Activated CD4-positive, alpha-beta T cell treated with anti-CD3 and anti-CD28 coated beads, Interleukin-2, amount 50 U/mL, for 16 hours (primary cell): ENCODE measurements at places on chromosomes 2 and 18.

DNA sequence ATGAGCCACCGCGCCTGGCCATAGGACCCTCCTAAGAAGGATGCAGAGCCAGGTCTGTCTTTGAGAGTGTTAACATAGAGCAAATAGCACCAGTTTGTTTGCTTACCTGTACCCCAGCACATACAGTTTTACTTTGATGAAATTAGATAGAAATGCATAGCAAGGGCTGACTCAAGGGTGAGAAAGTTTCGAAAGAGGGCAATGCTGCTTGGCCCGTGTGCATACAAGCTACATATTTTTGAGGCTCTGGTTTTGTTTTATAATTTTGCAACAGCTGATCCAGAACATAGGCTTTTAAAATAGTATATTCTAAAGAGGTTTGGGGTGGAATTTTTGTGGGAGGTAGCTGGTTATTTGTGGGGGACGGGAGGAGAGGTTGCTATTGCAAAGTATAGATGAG is 151.7 kb downstream of the MCFD2 start:
- no peak for DNase-seq

- no peak for DNase-seq
Measured at GRCh38 chr2:191050640-191050987, 36.6 kb upstream of the STAT1 start.

- DNase-seq: no peak
Measured at GRCh38 chr2:144683107-144683753, 163.3 kb upstream of the ZEB2 start.

- DNase-seq: peak; percentile 85
Measured at GRCh38 chr2:38581193-38582147, 21.3 kb downstream of the HNRNPLL start.

GRCh38 chr2:159921752-159922404 is 123.9 kb upstream of the CD302 start:
- peak; percentile 80 for DNase-seq

GRCh38 chr2:111927723-111928122 is 29.3 kb downstream of the MERTK start:
- no peak for DNase-seq

GRCh38 chr2:163467251-163467630 is 268.6 kb downstream of the FIGN start:
- DNase-seq: no peak

- peak; percentile 10 for DNase-seq
Measured at GRCh38 chr2:188765522-188766470, 208.4 kb upstream of the COL3A1 start.

DNA sequence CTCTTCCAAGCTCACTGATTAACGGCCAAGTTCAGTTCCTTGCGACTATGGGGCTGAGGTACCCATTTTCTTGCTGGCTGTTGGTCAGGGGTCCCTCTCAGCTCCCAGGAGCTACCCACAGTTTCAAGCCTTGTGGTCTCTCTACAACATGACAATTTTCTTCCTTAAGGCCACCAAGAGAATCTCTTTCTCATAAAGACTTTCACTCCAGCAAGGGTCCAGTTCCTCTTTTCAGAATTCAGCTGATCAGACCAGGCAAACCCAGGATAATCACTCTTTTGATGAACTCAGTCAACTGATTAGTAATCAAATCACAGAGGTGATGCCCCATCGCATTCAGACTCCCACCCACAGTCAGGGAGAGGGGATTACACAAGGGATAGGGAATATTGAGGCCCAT is 129.7 kb downstream of the IRS1 start:
- no peak for DNase-seq

DNA sequence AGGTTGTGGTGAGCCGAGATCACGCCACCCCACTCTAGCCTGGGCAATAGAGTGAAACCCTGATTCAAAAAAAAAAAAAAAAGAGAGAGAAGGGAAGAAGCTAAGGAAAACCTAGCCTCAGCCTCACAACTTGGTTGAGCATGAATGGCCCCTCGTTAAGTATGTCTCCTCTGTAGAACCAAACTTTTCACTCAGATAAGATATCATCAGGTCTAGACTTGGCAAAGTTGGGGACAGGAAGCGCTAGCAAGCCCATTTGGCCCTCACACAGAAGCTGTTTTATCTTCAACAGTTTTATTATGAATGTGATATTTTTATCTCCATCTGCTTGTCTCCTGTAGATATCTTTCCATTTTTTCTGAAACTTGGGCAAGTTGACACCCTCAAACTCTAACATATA is 3.5 kb upstream of the ASXL2 start:
- DNase-seq: no peak

GRCh38 chr2:69054431-69054830 is 41.5 kb downstream of the ANTXR1 start:
- peak; percentile 88 for DNase-seq

DNA sequence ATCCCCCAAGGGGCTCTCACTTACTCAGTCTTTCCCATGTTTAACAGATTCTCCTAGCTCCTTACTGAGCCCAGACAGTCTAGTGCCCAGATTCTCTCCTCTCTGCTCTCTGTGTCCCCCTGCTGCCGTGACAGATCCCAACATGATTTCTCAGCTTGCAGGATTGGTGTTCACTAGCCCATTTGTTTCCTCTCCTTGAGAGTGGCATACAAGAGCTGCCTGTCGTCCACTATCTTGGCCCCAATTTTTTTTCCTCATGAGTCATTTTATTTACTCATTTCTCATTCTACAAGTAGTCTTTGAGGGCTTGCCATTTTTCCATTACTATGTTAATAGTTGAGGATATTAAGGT is 199.9 kb upstream of the FN1 start:
- no peak for DNase-seq

DNA sequence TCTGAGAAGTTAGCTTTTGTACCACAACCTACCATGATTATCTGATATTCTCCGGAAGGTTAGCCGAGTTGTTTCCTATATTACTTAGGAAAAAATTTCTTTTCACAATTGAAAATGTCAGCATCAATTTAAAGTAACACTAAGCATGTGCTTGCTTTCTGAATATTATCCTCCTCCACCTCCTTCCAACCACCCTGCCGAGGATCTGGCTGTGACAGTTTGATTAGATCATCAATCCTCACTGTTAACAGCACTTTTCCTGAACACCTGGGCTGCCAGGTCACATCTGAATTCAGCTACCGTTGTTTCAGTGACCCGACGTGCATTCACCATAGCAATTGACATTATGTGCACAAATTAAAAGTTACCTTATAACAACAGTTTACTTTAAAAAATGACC is 207.0 kb downstream of the ZNF407 start:
- DNase-seq: no peak

DNA sequence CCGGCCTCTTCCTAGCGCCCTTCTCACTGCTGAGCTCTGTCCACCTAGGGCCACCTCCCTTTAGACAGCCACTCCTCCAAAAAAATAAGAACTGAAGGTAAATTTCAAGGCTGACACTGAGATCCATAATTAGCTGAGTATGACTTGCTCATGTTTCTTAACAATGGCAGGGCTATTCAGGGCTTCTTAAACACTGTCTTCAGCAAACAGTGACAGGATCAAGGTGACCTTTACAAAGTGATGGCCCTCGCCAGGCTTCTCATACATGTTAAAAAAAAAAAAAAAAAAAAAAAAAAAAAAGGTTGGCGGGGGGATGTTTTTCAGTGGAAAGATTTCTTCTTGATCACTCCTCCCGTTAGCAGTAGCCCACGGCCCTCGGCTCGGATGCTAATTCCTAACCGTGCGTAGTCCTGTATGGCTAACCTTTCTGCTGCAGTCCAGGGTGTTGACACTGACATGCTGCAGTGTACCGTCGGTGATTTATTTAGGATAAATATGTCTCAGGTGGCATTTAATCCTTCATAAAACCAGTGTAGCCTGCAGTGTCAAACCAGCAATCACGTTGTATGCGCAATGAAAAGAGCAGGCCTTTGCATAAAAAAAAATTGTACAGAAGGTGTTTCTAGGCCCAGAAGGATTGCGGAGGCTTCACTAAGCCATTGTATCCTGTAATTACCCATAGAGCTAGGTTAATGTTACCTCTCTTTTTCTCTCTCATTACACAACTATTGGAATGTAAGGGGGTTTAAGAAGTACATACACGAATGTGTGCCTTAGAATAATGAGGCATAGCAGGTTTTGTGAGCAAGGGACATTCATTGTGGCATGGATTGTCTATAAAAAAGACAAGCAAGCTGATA is 142.7 kb downstream of the PTGR3 start:
- no peak for DNase-seq

GRCh38 chr2:6877402-6878304 is at the start of gene RSAD2:
RSAD2 (plus strand) TSS chr2:6877777; CDS start chr2:6877801, 24 bp downstream.
- DNase-seq: peak; percentile 66

DNA sequence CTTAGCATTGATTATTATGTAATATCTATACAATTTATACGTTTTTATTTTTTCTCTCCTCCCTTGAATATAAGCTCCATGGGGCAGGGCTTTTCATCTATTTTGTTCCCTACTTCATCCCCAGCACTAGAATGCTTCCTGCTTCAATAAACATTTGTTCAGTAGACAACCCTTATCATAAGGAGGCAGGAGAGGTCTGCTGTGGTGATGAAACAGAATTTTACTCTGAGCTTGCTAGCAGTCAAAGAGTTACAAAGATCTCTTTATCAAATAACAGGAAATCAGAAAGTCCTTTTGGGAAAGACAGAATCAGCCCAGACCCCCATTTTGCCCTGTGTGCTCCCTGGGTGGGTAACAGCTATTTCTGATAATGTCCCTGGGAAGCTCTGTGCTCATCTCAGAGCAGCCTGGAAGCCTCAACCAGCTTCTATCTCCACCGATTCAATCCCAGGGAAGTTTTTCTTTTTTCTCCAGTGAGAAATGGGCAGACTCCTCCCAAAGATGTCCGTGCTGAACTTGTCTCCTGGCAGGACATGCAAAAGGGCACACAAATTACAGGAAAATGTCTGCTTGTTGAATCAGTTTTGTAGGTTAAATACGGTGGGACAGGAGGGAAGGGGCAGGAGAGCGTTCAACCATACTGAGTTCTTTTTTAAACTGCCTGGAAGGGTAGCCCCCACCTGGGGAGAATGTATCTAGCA is 84.7 kb upstream of the PKDCC start:
- DNase-seq: no peak

GRCh38 chr2:148651972-148652371 is 7.4 kb downstream of the EPC2 start:
- DNase-seq: no peak

DNA sequence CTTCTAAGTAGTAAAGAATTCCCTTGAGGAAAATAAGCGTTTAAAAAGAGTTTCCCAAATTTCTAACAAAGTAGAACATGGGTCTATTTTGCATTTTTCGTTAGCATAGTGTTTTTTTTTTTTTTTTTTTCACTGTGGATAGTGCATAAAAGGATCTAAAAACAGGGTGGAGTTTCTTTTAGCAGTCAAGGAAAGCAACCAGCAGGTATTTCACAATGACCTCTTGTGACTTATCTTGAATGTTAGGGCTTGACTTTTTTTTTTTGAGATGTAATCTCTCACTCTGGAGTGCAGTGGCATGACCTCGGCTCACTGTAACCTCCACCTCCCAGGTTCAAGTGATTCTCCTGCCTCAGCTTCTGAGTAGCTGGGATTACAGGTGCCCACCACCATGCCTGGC is 14.9 kb upstream of the DGKD start:
- no peak for DNase-seq

DNA sequence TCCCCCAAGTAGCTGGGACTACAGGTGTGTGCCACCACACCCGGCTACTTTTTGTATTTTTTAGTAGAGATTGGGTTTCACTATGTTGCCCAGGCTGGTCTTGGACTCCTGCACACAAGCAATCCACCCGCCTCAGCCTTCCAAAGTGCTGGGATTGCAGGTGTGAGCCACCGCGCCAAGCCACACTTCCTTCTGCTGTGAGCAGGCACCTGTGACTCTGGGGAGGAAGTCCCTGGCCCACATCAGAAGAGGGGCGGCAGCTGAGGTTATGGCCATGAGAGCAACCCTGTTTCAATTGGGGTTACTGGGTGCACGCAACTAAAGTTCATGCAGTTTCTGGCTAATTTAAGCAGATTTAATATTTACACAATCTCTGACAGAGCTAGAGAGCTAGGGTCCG is 91.0 kb downstream of the PLB1 start:
- peak; percentile 35 for DNase-seq

- no peak for DNase-seq
Measured at GRCh38 chr2:37472959-37473358, 128.5 kb downstream of the QPCT start.

- DNase-seq: peak; percentile 31
Measured at GRCh38 chr18:76686737-76687231, 135.6 kb upstream of the ZNF236 start.

GRCh38 chr2:37357069-37357468 is 12.6 kb downstream of the QPCT start:
- DNase-seq: no peak

DNA sequence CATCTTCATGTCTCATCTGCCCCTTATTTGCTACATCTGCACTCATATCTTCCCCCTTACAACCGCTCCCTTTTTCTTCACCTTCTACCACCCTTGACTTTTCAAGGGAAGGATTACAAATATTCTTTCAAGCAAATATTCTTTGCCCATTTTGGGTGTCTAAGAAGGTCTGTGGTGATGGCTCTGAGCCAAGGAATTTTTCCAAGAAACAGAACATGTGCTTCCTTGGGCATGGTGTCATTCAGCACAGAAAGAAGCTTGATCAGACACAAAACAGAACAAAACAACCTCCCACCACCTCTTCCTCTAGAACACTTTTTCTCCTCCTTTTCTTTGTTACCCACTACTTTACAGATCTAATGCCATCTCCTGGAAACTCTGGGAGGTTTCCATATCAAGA is 313.7 kb downstream of the SATB2 start:
- DNase-seq: no peak

- no peak for DNase-seq
Measured at GRCh38 chr2:157929871-157930667, 53.9 kb upstream of the ACVR1 start.

DNA sequence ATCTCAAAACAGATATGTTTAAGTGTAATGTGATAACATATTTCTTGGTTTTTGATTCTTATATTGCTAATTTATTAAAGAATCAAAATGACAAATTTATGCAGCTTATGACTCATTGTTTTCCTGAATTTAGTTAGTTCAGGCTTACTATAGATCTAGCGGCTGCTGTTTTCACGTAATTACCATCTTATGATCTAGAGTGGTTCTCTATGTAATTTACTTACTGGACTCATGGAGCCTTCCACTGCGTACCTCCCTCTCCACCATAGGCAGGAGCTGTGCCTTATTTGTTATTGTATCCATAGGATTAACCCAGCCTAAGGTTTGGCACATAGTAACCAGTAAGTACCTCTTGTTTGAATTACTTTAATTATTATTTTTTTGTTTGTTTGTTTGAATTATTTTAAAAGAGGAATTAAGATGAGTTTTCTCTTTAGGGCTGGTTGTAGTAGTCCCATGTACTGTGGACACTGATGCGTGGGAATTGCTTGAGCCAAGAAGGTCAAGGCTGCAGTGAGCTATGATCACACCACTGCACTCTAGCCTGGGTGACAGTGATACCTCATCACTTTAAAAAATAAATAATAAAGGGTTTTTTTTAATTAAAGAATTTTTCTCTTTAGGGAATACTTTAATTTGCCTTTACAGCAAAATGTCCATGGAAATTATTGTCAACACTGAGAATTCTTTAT is 165.5 kb downstream of the PHLPP1 start:
- peak; percentile 27 for DNase-seq

DNA sequence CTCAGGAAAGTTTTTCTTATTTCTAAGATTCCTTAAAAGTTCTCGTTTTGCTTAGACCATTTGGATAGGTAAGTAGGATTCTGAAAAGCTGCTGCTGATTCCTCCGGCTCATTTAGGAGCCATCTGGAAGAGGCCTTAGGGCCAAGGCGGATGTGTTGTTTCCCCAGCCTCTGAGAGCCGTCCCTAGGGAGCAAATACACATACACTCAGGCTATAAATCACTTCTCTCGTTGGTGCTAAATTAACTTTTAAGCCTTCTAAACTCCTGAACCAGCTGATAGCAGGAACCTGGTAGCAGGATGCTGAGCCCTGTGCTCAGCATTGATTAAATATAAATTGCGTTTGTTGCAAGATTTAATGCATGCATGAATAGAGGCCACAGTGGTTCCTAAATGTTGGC is 109.8 kb downstream of the ADCYAP1 start:
- DNase-seq: no peak
